Daoy (cell line): ENCODE measurements at places on chromosomes 3 and 15. TPM values are rescaled to one million over a fixed set of nuclear protein-coding genes. Genes with fewer than 3 reads are reported as not detected.

Gene PHC3
- 9.8 and 17.0 TPM in 2 replicates for total RNA-seq

Gene ARL14
- 1.7 and 4.5 TPM in 2 replicates for total RNA-seq

Gene ATOSA
- total RNA-seq, result 9.7 and 12.2 TPM in 2 replicates

Gene MAN2C1
- total RNA-seq, result 77.1 and 77.9 TPM in 2 replicates

Gene SRPRB
- 117 and 156 TPM in 2 replicates for total RNA-seq

Gene SLC28A1
- total RNA-seq, result not detected in 2 replicates

Gene KLF15
- 0.06 and 1.5 TPM in 2 replicates for total RNA-seq

Gene SCG5
- 1.8 and 3.0 TPM in 2 replicates for total RNA-seq

Gene NSMCE3
- 10.9 and 13.8 TPM in 2 replicates for total RNA-seq

Gene SLC27A2
- 1.1 and 1.3 TPM in 2 replicates for total RNA-seq

Gene MCF2L2
- 0.09 and 0.46 TPM in 2 replicates for total RNA-seq

Gene SLC22A14
- 0.39 TPM in 1 of 2 replicates, not detected in the other for total RNA-seq

Gene PRTG
- total RNA-seq, result 0.63 and 2.9 TPM in 2 replicates

Gene CPNE4
- total RNA-seq, result not detected in 2 replicates
